Muscle of back (tissue), 13 donors: ENCODE measurements at places on chromosomes 12 and 14. TPM values are rescaled to one million over a fixed set of nuclear protein-coding genes. Genes with fewer than 3 reads are reported as not detected.

- DNase-seq, result no peak
Measured at GRCh38 chr14:50795142-50795541, 35.8 kb downstream of the NIN start.

GLT8D2 gene
- polyA plus RNA-seq, result 65.1 TPM

- DNase-seq, result no peak
Measured at GRCh38 chr12:1582709-1583050, 11.7 kb downstream of the FBXL14 start.

DNA sequence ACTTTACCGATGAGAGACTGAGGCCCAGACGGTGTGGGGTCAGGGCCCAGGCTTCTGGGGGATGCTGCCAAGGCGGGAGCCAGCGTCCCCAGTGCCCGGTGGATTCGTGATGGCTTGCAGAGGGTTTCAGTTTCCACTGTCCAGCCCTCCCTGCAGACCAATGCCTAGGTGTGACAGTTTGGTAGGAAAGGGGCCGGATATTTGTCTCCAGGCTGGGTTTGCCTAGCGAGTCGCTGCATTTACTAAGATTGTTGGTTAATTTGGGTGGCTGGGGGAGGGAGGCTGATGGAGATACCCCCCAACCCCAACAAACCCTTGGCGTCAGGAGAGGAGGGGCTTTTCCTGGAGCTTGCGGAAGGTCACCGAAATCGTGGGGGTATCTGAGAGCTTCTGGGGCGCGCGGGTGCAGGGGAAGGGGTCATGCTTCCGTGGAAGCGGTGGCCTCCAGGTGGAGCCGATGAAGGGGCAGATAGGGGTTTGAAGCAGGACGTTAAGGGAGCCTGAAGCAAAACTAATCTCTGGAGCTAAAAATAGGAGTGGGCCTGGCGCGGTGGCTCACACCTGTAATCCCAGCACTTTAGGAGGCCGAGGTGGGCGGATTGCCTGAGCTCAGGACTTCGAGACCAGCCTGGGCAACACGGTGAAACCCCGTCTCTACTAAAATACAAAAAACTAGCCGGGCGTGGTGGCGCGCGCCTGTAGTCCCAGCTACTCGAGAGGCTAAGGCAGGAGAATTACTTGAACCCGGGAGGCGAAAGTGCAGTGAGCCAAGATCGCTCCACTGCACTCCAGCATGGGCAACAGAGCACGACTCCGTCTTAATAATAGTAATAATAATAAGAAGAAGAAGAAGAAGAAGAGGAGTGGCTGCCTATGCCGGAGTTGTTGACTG lies 1.1 kb upstream of the CDC42BPB start:
- no peak for DNase-seq

DNA sequence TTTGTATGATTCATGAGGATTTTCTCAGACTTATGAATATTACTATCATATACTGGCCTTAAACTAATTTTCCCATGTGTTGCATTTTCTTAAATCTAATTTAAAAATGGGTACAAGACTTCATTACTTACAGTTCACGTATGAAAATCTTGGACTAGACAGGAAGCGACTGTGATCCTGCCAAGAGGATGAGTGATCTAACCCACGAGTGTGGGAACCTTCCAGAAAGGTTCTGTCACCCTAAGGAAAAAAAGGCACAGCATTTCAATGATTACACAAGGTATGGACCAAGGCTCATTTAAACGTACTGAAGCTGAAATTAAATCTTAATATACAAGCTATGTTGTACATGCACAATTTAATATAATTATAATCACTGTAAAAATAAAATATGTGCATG lies 293.5 kb upstream of the DIO2 start:
- no peak for DNase-seq

DNA sequence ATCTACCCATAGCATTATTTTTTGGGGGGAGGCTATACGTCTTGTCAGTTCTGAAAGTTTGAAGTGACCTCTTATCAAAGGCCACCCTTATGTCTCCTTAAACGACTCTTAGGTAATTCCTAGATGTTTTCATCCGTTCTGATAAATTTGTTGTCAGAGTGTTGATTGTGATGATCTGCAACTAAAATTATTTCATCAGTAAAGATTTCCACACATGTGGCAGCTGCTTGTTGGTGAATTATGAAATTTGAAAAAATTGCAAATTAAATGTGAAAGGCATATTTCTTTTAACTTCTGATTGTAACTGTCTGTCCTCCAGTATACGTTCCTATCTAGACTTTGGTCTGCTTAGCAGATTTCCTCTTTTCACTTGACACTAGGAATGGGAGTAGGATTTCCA lies 1.4 kb downstream of the ADIPOR2 start:
- DNase-seq, result no peak

KRT6C gene
- not detected for polyA plus RNA-seq

GRCh38 chr14:53493320-53493719 lies 340.2 kb upstream of the DDHD1 start:
- no peak for DNase-seq
